ENCODE measurements at places on chromosomes 1 and 21. TPM values are rescaled to one million over a fixed set of nuclear protein-coding genes. Genes with fewer than 3 reads are reported as not detected.

The CLCN6 gene
- total RNA-seq: 5.6 TPM

The ESPN gene
- 4.8 TPM for total RNA-seq

The UQCRHL gene
- 4.0 TPM for total RNA-seq

GRCh38 chr1:2241820-2242219, 13.7 kb downstream of the SKI start:
- DNase-seq: no peak

- no peak for DNase-seq
Measured at GRCh38 chr21:41228492-41228891, 60.5 kb downstream of the BACE2 start.

GRCh38 chr1:230814949-230815692, 53.2 kb downstream of the C1orf198 start:
- no peak for DNase-seq

GRCh38 chr21:43911015-43911934, 46.3 kb downstream of the AGPAT3 start:
- DNase-seq: no peak

GRCh38 chr1:85134583-85135391, 66.0 kb downstream of the SYDE2 start:
- DNase-seq: peak; percentile 33

GRCh38 chr1:52850951-52851350, 8.4 kb downstream of the ZYG11A start:
- DNase-seq: no peak

- no peak for DNase-seq
Measured at GRCh38 chr1:156961709-156962108, 41.3 kb downstream of the LRRC71 start.

DNA sequence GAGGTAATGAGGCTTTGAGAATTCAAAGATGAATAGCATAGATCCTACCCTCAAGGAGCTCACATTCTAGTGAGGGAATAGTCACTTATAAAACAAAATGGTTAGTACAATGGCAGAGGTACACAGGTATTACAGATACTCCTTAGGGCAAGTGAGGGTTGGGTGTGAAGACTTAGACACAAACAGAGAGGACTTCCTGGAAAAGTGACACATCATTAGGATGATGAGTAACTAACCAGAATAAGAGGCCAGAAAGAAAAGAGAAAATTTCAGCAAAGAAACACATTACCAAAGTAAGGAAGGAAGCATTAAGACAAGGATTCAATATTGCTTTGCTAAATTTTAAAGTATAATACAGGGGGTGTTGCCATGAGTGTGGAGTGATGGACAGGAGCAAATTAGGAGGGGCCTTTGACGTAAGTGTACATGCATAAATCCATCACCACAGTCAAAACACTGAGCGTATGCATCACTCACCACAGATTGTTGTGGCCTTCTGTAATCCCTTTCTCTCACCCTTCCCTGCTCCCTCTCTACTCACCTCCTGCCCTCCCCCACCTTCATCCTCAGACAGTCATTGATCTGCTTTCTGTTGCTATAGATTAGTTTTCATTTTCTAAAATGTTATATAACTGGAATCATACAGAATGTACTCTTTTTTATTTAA, 7.9 kb downstream of the CD53 start:
- no peak for DNase-seq

GRCh38 chr1:169318536-169319244, 48.9 kb downstream of the NME7 start:
- no peak for DNase-seq

All from Caki2 (cell line).